ENCODE measurements at places on chromosomes 16 and 17. TPM values are rescaled to one million over a fixed set of nuclear protein-coding genes. Genes with fewer than 3 reads are reported as not detected.
A peak's percentile ranks its signal among the peaks of the same experiment; 100 is the strongest.

DNA sequence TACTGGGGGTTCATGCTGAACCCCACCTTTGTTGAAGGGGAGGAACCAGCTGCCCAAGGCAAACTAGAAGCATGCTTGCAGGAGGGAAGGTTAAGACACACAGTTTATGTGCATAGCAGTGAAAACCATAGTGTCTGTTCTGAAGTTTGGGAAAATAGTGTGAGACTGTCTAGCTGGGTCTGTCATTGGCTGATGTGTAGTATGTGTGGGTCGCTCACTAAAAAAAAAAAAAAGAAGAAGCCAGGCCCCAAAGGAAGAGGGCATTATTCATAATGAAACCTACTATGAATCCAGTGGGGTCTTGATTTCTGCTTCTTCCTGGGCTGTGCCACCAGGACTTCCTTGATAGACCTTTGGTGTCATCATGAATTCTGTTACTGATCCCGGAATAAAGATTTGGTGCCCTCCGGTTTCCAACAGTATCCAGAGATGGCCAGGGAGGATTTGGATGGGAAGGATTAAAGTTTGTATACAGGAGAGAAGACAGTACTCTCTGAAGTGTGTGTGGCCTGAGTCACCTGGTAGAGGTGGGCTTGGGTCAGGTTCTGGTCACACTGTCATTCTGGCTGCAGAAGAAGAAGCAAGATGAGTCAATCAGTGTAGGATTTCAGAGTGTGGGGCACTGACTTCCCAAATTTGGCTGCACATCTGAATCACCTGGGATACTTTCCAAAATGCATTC is 220.3 kb downstream of the PRKCA start:
- no peak for DNase-seq

GRCh38 chr17:59845595-59846393 is 46.9 kb downstream of the TUBD1 start:
- no peak for DNase-seq

GRCh38 chr16:57911743-57912142 is 59.2 kb downstream of the CNGB1 start:
- DNase-seq = no peak

DNA sequence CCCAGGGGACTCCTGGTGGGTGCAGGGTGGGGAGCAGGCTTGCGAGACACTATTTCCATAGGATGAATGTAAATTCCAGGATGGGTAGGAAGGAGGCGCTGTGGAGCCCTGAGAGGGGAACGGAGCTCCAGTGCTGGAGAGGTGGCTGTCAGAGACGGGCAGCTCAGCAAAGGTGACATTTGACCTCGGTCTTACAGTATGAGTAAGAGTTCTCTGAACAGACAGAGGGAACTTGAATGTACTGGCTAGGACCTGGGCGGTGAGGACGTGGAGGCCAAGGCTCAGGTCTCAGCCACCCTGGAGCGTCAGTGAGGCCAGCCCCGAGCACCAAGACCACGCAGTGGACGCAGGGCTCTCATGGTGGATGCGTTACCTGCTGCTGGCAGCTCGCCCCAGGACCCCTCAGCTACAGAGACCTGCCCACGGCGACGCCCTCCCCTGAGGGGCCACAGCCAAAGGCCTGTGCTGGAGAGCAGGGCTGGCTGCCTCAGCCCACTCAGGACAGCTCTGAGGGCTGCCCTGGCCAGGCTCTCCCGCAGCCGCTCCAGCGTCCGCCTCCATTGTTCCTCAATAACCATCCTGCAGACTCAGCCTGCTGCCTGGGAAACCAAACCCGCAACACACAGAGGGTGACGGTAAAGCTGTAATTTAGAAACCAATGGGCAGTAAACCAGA is 65.9 kb upstream of the TNRC6C start:
- DNase-seq = no peak

GRCh38 chr17:66167189-66167815 is 24.6 kb downstream of the CEP112 start:
- DNase-seq = no peak

- peak; percentile 41 for DNase-seq
Observed at GRCh38 chr16:54283725-54284318, 2.8 kb downstream of the IRX3 start.

- no peak for DNase-seq
Observed at GRCh38 chr16:53817812-53818550, 114.0 kb downstream of the FTO start.

TBC1D3H gene
- not detected for total RNA-seq

WNT3 gene
- 0.32 TPM for total RNA-seq

KRTAP9-8 gene
- total RNA-seq = not detected

ABCA6 gene
- 6.3 TPM for total RNA-seq

KRT17 gene
- total RNA-seq = not detected
